ENCODE measurements at places on chromosomes 16 and 17.

DNA sequence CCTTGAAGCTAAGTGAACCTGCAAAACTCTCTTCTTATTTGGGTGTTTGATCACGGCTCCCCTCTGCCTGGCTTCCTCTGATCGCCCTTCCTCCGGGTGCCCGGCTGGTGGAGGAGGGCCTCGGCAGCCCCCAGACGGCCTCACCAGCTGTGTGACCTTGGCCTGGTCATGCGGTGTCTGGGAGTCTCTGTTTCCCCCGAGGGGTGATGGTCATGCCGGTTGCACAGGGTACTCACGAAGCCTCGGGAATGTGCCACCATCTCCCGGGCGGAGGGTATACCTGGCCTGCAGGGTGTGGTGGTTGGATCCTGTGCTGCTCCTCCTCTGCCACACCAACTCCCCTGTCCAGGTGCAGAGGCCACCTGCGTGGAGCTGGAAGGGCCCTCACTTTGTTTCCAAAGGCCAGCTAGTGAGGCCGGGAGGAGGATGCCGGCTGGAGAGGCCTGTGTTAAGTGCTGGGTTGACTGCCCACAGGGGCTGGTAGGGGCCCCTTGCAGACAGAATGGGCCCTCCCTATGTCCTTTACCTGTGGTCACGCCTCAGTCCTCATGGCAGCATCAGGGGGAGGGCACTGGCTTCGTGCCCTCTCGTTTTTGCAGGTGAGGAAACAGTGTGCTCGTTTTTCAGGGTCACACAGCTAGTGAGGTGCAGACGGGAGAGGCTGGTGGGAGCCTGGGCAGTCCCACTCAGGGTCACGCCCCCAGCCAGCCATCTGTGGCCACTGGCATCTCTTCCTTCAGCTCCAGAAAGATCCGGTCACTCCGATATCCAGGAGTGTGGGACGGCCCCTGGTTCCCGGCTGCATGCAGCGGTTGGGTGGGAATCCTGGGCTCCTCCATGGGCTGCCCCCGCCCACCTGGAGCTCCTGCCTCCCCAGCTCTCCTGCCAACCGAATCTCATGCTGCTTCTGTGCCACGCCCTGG, 148.5 kb upstream of the GSE1 start:
- DNase-seq, result no peak

- no peak for DNase-seq
These were observed 3.8 kb downstream of the KRT35 start for GRCh38 chr17:41476866-41477815.

DNA sequence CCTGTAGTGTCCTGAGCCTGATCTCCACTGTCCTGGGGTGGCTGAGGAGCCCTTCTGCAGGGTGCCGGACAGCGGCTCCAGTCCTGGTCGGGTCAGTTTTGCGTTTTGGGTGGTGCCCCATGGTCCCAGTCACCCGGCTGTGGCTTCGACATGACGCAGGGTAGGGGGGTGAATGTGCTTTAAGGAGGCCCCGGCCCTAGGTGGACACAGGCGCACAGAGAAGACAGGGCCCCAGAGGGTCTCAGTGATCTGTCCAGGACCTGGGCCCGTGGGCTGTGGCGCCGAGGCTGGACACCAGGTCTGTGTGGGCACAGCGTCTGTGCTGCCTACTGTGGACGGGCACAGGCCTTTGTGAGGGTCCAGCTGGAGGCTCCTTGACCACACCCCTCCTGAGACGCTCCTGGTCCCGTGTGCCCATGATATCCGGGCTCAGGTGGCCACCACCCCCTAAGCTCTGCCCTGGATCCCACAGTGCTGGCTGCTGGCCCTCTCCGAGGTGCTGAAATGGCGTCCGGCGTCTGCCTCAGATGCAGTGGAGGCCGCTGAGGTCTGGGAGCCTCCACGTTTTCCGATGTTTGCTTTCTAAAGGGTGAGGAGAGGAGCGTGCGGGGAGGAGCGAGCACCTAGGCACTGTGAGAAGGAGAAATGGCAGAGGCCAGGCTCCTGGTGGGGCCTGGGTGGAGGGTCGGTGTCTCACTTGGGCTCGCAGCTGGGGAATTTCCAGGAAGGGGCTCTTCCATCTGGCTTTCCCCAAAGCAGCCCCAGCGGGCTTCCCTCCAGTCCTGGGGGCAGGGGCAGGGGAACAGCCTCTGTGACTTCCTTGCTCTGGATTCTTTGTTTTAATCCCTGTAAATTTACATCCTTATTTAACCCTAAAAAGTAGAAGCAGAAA, 56.1 kb upstream of the ACSF3 start:
- no peak for DNase-seq

GRCh38 chr17:3976675-3977171, 12.5 kb upstream of the ATP2A3 start:
- DNase-seq, result no peak

- DNase-seq, result no peak
These were observed 518.8 kb upstream of the SOX9 start for GRCh38 chr17:71601894-71602504.

- DNase-seq, result no peak
These were observed 71.0 kb downstream of the CDYL2 start for GRCh38 chr16:80733407-80733806.

GRCh38 chr17:49217651-49218413, 7.3 kb downstream of the ABI3 start:
- peak; percentile 77 for DNase-seq
